ENCODE measurements at places on chromosomes 11 and 22.
A peak's percentile ranks its signal among the peaks of the same experiment; 100 is the strongest.

- no peak for DNase-seq
Observed at GRCh38 chr11:13304655-13305335, 27.2 kb downstream of the BMAL1 start.

- no peak for DNase-seq
Observed at GRCh38 chr11:29159552-29160465, 857.0 kb downstream of the KCNA4 start.

DNA sequence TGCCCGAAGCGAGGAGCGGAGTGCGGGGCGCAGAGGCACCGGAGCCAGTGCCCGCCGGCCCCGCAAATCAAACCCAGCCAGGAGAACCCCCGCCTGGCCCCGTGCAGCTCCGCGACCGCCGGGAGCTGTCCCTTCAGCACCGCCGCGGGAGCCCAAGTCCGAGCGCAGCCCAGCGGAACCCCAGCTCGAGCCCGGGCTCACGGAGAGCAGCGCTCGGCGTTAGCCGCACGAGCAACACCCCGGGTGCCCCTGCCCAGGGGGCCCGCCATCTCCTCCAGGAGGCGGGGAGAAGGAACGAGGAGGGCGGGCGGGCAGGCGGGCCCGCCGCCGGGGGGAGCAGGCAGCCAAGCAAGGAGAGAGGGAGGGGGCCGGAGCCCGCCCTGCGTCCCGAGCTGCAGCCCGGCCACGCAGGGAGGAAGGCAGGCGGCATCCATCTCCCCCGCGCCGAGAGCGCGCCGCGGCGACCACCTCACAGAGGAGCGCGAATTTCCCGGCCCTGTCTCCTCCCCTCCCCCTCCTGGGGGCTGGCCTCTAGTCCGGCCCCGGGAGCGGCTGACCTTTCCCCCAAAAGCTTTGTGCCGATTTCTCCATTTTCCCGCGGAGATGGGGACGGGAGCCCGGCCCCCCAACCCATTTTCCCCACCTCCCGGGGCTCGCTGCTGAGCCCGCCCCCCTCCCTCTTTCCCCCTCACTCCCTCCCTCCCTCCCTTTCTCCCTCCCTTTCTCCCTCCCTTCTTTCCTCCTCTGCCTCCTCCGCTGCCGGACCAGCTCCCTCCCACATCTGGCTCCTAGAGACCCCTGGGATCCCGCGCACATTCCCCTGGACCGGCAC lies 621 bp downstream of the KCNC1 start:
- peak; percentile 87 for DNase-seq

DNA sequence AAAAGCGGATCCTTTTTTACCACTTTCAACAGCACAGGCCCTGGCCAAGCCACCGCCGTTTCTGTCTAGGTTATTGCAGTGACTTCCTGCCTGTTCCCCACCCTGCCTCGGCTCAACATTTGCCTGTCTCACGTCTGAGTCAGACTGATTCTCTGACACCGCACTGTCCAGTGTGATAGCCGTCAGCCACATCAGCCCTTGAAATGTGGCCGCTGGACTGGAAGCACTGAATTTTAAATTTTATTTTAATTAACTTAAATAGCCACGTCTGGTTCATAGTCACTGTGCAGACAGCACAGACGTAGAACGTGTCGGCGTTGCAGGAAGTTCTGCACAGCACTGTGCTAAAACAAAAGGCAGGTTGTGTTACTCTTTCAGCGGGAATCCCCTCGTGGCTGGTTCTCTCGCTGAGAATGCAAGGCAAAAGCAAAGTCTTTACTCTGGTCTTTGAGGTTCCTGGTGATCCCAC lies 56.3 kb upstream of the ADSL start:
- DNase-seq, result no peak

- DNase-seq, result no peak
Observed at GRCh38 chr11:30710221-30710620, 124.1 kb upstream of the MPPED2 start.

GRCh38 chr22:45516923-45517675 lies 14.4 kb downstream of the FBLN1 start:
- no peak for DNase-seq

GRCh38 chr11:115166820-115167219 lies 337.4 kb downstream of the CADM1 start:
- DNase-seq, result no peak

DNA sequence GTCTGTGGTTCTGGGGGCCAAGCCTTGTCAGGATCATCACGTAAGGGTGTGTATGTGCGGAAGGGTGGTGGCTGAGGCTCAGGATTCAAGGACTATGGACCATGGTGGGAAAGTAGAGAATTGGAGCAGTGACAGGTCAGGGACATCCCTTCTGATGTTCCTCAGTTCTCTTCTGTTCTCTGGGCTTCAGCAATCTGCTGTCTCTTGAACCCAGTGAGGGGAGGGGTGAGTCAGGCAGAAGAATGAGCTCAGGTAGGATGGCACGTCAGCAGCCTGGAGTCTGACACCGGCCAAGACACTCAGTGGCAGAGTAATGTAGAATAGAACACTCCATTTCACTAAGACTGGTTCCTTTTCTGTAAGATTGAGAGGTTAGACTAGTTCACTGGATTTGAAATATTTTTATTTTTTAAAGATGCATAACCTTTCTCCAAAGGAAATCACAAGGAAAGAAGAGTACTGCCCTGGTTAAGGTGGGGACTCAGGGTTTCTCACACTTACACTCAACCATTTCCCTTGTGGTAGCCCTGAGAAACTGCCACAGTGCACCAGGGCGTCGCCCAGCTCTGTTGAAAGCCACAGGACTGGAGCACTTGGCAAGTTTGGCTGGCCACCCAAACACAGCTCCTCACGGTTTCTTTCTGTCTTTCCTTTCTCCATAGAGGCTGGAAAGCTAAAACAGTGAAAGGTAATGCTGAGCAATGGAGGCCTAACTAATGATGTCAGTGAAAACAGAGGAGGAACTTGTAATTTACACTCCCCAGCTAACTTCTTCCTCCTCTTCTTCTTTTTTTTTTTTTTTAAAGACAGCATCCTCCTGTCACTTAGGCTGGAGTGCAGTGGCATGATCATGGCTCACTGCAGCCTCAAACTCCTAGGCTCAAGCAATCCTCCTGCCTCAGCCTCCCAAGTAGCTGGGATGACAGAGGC lies 23.1 kb upstream of the MICAL2 start:
- no peak for DNase-seq

GRCh38 chr11:117647207-117647606 lies 149.8 kb downstream of the DSCAML1 start:
- DNase-seq, result no peak

- DNase-seq, result peak; percentile 21
Observed at GRCh38 chr11:287821-288477, 977 bp upstream of the PGGHG start.

DNA sequence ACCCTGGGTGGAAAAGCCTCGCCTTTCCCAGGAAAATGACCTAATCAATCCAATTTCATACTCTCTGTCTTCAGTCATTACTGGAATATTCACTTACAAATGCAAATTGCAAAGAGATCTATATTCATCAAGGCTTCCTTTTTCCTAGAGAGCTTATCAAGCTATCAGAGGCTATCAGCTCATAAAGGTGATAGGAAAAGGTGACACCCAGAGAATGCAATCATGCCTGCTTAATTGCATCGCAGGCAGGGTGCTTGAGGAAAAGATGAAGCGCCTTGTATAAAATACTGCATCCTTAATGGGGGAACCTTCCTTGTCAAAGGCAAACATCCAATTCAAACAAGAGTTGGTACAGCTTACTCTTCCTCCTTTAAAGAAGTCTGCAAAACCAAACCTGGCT lies 59.7 kb downstream of the SHANK2 start:
- DNase-seq, result no peak

DNA sequence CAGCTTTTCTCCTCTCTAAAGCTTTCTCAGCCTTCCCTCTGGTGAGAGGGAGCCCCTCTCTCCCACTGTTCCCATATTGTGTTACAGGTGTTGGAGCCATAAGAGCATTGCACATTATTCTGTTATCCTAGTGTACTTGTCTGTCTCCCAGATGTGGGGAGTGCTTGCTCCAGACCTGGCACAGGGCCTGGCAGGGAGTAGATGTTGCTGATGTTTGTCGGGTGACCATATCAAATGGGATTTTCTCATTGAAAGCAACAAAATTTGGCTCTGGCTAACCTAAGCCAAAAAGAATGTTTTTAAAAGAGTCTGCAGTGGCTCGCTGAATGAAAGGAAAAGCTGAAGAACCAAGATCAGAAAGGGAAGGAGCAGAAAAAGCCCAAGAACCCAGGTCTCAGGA lies 41.1 kb downstream of the CYB5R2 start:
- no peak for DNase-seq

DNA sequence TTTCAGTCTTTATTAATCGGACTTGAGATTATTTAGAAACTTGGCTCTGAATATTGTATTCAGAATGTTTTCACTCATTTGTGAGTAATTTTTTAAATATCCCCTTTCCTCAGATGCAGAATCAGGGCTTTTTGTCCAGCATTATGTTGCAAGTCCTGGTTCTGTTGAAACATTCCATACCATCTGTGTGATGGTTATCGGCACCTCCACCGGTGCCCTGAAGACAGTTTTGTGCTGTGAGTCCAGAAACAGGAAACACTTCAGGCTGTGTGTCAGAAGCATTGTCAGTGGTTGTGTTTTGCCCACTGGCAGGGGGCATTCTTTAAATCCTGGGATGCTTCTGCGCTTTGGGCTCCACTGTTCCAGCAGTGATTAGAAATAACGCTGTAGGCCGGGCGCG lies 20.4 kb downstream of the CDPF1 start:
- no peak for DNase-seq

GRCh38 chr11:7642747-7643146 lies 30.6 kb downstream of the CYB5R2 start:
- DNase-seq, result no peak

- DNase-seq, result no peak
Observed at GRCh38 chr11:104343578-104343977, 179.6 kb upstream of the PDGFD start.

DNA sequence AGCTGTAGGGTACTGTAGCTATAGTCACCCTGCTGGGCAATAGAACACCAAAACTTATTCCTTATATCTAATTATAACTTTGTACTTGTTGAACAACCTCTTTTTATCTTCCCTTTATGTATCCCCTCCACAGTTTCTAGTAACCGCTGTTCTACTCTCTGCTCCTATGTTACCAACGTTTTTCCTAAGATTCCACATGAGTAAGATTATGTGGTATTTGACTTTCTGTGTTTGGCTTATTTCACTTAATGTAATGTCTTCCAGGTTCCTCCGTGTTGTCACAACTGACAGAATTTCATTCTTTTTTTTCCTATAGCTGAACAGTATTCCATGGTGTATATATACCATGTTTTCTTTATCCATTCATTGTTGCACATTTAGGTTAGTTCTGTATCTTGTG lies 258.4 kb downstream of the DYNC2H1 start:
- no peak for DNase-seq

DNA sequence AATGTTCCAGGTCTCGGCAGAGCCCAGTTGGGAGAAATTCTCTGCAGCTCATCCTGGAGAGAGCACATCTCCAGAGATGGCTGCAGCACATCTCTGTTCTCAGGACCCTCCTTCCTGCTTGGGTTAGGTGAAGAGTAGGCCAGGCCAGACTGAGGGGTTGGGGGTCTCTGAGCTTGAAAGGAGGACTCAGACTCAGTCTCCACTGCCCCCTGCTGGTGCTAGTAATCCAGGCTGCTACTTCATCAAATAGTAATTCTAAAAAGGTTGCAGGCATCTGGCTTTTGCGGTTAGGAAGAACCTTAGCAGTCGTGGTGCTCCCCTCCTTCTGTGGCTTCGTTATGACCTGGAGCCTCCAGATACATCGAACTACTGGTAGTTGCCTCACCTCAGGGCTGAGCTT lies 9.7 kb downstream of the TUB start:
- DNase-seq, result no peak

- peak; percentile 42 for DNase-seq
Observed at GRCh38 chr22:38973289-38974169, 8.6 kb upstream of the APOBEC3B start.

- DNase-seq, result peak; percentile 13
Observed at GRCh38 chr22:19172213-19173046, 6.1 kb downstream of the SLC25A1 start.

DNA sequence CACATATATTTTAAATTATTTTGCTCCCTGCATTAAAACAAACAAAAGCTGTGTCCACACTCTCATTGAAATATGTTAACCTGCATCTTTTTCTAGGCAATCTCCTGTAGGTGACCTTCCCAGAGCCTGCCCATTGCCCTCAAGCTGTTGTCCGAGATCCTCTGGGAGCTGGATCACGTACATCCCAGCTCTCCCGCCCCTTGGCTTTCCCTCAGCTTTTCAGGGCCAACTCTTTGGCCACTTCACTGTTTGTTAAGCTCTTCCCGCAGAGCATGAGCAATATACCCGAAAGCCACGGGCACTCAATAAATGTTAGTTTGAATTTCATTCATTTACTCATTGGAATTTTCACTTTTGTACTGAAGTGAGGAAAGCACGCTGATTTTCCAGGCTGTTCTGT lies 32.2 kb downstream of the ELMOD1 start:
- DNase-seq, result no peak

GRCh38 chr11:120522736-120523135 lies 11.2 kb downstream of the GRIK4 start:
- DNase-seq, result no peak

- DNase-seq, result no peak
Observed at GRCh38 chr22:26576026-26576680, 13.8 kb downstream of the TPST2 start.

DNA sequence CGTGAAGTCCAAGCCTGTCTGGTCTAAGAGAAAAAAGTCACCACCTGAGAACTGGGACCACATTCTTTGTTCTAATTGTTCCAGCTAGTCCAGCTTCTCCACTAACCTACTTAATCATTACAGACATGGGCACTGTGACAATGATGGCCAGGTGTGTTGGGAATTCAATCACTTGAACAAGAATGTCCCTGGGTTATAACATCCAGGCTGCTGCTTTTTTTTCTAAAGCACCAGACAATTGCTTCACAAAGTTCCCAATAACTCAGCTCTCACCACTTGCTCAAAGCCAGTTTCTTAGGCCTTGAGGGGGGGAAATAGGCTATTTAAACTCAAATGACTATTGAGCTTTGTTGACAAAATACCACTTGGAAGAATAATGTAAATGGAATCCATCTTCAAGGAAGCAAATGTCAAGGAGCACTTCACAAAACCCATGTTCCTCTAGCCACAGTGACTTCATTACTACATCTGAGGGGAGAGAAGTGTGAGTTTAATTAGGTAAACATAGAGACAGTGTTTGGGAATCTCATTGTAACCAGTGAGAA lies 80.3 kb downstream of the ME3 start:
- DNase-seq, result no peak

DNA sequence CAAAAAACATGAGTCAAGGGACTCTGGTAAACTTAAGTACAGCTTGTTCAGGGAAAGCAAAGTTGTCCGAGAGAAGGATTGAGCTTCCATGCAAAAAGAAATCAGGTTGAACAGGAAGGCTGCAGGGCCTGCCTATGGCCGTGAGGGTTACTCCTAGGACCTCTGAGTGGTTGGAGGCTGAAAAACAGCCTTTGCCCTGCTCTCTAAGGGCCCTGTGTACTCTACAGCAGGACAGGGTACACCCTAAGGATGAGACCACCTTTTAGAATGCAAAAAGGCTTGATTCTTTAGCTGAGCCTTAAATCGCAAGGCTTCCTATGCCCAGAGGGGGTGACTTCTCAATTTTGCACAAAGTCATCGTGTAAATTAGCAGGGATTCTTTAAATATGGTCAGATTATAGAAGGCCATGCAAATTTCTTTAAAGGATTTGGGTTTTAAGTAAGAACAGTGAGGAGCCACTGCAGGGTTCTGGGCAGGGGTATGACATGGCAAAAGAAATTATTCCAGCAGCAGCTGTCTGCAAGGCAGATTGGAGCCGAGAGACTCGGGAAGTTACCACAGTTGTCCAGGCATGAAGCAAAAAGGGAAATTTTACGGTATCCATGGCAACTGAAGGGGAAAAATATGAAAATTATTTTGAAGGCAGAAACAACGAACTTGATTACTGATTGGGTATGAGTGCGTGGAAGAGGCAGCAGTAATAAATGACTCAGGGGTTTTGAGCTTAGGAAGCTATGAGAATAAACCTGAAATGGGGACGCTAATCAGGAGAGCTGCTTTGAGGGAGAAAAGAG lies 91.8 kb downstream of the FAM76B start:
- DNase-seq, result no peak
